ENCODE measurements at places on chromosomes 5 and 9.
A peak's percentile ranks its signal among the peaks of the same experiment; 100 is the strongest.

DNA sequence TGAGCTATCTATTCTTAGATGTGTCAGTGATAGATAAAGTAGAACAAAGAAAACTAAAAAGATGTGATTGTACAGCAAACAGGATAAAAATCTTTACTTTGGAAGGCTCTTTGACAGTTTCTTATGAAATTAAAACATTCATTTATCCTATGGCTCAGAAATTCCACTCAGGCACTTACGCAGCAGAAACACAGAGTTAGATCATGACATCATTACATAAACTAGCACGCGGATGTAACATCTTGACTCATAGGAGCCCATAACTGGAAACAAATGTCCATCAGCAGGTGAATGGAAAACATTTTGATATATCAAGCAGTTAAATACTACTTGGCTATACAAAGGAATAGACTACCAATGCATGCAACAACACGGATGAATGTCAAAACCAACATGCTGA lies 45.3 kb downstream of the ICE1 start:
- no peak for DNase-seq

DNA sequence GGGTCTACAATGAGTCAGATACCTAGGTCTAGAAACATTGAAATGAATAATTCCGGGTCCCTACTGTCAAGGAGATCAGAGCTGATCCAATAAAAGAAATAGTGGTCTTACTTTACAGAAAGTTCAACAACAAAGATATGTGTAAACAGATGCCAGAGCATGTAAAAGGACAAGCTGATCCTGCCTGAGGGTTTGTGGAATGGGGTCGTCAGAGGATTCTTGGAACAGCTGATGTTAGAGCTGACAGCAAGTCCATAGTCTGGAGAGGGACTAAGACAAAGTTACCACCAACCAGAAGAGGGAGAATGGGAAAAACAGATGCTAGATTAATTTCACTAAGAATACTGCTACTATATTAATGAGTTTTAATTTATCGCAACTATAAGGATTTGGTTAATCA lies 71.5 kb downstream of the FREM1 start:
- no peak for DNase-seq

DNA sequence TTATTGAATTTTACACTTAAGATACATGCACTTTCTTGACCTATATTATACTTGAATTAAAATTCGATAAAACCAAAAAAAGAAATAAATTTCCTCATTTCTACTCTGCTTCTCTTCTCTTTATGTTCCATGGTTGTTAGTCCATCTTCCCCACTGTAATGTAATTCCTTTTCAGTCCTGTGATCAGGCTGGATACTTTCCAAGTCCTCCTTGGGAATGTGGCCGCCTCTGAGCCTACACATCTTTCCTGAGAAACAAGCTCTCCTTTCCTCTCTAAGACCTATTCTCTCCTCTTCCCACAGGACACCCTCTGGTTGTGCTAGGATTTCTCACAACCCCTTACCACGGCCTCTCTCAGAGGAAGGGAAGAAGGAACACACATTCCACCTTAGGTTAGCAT lies 285.1 kb downstream of the DNAH5 start:
- no peak for DNase-seq

GRCh38 chr5:78076351-78076750 lies 218.1 kb downstream of the AP3B1 start:
- no peak for DNase-seq

DNA sequence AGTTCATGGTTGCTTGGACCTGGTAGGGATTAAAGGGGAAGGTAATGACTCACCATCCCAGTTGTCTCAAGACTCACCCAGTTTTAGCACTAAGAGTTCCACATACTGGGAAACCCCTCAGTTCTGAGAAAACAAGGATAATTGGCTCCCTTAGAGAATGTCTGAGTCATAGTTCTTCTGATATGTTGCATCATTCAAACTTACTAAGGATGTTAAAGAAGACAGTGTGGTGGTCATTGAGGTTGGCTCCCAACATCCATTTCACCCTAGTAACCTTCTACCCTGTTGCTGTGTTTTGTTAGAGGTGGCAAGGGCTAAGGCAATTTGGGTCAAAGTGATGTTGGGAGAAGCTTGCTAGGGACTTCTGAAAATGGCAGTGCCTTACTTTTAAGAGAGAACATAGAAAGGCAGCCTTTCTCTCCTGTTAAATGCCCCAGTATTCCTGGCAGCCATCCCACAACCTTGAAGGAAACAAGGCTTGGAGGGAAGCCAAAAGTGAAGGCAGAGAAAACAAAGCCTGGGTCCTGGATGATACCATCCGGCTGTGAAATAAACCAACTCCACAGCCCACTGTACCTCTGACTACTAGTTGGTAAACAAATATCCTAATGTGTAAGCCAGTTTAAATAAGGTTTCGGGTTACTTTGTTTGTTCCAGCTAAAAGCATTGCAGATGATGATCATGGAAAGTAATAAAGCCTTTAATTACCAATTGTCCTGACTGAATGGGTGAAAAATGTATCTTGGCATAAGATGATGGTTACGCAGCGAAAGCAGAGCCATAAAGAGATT lies 80.4 kb upstream of the ADAMTSL1 start:
- DNase-seq = peak; percentile 72

Data from spinal cord (tissue), 10 donors.